ENCODE measurements at places on chromosomes 16 and 17.

GRCh38 chr17:80967404-80967872 lies 24.2 kb upstream of the CHMP6 start:
- DNase-seq: no peak

DNA sequence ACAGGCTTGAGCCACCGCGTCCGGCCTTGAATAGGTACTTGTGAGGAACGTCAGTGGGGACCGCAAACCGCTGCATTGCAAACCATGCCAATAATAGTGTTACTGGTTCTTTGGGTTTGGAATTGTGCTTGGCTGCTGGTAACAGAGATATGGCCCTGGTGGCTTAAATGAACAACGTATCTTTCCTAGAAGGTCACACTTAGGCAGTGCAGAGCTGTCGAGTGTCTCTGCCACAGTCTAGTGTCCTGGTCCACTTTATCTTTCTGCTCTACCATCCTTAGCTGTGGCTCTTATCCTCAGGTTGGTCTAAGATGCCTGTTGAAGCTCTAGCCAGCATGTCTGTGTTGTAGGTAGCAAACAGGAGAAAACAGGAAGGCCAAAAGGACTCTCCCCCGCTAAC lies 262.1 kb downstream of the SNX29 start:
- no peak for DNase-seq

- no peak for DNase-seq
Measured at GRCh38 chr17:16313139-16314090, 39.9 kb downstream of the CENPV start.

GRCh38 chr16:11978080-11978479 lies 1.5 kb downstream of the SNX29 start:
- DNase-seq: no peak

GRCh38 chr17:60067871-60068270 lies 10.8 kb downstream of the HEATR6 start:
- DNase-seq: no peak

Measured in stimulated activated CD4-positive, alpha-beta T cell treated with anti-CD3 and anti-CD28 coated beads, Interleukin-1b, Interleukin-23, amount 100 ng/mL, for 1 hour (primary cell).